ENCODE measurements at places on chromosomes 6 and 20.

DNA sequence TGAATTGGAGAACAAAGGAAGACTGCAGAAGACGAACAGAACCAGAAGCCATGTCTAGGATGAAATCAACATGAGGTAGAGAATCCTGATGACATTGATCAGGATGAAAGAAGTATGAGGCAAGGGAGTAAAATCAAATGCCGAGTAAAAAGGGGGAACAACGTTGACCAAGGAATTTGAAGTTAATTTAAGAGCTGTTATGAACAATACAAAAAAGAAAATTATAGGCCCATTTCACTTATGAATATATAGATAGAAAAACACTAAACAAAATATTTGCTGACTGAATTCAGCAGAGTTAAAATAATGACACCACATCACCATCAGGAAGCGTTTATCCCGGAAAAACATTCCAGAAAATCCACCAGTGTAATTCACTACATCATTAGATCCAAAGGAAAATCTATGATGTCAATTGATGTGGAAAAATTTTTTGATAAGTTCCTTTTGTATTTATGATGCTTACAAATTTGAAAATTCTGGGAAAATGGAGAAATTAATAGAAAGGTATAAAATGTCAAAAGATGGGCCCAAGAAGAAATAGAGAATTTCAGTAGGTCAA, 8.1 kb upstream of the CCN5 start:
- no peak for DNase-seq

DNA sequence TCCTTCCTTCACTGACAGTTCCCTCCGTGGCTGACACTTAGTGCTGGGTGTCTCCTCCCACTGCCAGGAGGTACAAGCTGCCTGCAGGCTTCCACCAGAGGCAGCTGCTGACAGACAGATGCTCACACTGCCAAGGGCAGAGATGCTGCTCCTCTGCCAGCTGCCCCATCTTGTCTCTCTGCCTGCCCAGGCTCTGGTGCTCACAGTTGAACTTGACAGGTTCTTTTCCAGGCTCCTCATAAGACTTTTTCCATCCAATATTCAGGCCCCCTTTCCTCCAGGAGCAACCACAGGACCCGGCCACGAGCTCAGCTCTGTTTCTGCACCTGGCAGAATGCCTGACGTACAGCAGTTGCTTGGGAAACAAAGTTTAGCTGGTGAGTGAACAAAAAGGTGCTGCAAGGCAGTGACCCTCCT, 79.8 kb downstream of the PSMB1 start:
- DNase-seq: no peak

GRCh38 chr6:106186172-106186571, 100.0 kb downstream of the PRDM1 start:
- no peak for DNase-seq

DNA sequence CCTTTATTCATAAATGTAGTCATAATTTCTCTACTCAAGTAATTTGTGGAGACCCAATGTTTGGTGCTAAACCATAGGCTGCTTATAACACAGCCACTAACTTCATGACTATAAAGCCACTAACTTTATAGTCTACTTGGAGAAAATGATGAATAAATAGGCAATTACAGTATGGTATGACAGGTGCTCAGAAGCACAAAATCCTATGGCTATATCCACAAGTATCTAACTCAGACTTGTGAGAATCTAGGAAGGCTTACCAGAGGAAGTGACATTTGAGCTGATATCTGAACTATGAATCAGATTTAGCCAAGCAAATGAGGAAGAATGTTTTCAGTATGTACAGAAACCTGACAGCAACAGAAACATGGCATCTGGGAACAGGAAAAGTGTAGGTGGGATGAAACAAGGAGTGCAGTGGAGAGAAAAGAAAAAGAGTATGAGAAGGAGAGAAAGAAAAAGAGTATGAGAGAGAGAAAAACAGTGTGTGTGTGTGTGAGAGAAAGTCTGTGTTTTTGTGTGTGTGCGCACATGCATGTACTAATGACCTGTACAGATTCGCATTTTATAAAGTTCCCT, 59.9 kb downstream of the REV3L start:
- DNase-seq: no peak

DNA sequence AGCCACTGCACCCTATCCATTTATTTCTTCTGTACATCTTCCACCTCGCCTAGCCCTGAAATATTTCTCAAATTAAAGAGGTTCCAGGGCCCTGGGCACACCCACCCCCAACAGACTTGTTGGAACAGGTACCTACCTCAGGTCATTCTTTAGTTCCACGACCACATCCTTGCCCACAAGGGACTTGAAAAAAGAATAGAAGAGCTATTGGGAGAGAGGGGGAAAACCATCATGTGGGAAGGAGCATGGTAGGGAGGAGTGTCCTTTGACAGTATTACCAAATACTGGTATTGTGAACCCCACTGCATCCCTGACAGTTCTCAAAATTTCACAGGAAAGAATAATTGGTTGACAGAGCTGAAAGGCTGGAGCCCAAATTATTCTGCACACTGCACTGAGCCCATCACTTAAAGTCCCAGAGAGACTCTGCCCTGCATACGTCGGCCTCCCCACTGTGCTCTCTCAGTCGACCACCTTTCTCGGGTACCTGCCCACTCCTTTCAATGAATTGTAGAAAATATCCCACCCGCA, 762 bp downstream of the LSM2 start:
- no peak for DNase-seq

- DNase-seq: no peak
Measured at GRCh38 chr6:36334832-36335459, 1.7 kb downstream of the BNIP5 start.

- DNase-seq: no peak
Measured at GRCh38 chr6:161568885-161569456, 295.1 kb upstream of the AGPAT4 start.

GRCh38 chr6:92577077-92577719, 842.2 kb downstream of the EPHA7 start:
- peak; percentile 37 for DNase-seq

DNA sequence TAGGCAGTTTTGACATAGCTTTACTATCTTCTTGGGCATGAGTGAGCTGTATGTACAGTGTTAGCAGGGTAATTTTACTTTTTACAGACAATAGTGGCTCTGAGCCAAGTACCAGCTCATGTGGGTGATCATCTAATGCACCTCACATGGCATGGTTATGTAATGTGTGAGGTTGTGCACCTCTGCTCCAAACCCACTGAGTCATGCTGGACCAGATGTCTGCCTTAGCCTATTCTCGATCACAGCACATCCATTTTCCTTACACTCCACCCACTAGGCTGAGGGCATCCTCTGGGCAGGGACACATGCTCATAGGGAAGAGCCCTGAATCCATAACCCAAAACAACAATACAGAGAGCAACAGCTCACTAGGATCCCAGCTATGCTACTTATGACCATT, 71.6 kb upstream of the FBXL4 start:
- DNase-seq: peak; percentile 22

DNA sequence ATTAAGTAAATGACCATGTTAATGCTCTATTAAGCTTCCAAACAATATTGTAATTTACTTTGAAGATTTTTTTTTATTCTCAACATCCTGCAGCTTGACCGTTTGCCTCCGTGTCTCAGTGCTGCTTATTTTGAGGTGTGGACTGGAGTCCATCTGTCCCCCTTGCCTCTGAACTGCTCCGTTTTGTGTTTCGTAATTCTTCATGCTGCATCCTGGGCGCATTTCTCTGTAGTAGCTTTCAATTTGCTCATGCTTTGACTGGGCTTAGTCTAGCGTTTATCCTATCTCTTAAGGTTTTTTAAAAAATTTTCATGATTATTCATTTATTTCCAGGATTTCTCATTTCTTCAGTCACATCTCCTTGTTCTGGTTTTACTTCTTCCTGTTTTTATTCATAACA, 37.8 kb downstream of the PTPN1 start:
- no peak for DNase-seq

DNA sequence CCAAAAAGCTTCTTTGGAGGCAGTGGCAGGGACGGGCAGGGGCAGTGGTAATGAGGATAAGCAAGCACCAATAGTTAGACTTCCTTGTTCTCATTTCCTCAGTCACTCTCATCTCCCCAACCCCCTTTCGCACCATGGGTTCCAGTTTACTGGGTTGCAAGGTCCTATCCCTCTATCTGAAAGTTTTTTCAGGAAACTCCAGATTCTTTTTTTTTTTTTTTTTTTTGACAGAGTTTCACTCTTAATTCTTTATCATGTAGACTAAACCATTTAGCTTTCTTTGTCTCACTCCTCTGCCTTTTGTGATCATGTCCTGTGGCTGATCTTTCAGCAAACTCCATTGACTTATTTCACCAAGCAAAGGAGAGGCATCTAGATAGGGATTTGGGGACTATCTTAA, 51.4 kb upstream of the GMDS start:
- DNase-seq: no peak

- no peak for DNase-seq
Measured at GRCh38 chr20:15032352-15032622, 694.9 kb upstream of the FLRT3 start.

DNA sequence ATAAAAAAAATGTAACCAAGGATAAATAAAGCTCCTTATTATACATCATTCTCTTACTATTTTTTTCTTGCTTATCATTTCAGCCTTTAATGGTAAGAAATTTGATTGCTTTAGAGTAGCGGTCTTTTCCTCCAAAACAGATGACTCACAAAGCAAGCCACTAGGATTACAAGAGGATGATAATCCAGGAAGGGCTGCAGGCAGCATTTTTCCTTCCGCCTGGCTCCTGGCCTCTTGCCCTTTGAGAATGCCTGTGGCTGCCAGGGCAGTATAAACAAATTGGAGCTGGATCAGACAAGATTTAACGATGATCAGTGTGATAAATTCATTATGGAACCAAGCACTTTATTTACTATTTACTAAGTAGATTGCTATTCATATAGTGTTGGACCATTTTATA, 9.7 kb upstream of the FBXL4 start:
- DNase-seq: peak; percentile 71

GRCh38 chr6:19994909-19995308, 157.7 kb downstream of the ID4 start:
- DNase-seq: no peak

DNA sequence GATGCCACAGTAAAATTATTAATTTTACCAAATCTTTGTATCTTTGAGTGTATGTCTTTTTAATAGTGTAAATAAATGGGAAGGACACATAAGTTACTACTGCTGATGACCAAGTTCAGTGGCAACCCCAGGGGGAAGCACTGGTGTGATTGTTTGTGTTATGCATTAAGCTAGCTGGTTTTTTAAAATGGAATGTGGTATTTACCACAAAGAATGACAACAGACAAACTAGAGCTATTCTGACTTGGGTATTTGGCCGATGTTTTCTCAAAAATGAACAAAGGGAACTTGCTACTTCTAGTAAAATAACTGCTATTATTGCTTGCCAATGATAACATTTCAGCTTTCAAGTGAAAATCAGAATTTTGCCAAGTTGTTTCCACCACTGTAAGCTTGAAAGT, 2.9 kb downstream of the FNDC1 start:
- no peak for DNase-seq

DNA sequence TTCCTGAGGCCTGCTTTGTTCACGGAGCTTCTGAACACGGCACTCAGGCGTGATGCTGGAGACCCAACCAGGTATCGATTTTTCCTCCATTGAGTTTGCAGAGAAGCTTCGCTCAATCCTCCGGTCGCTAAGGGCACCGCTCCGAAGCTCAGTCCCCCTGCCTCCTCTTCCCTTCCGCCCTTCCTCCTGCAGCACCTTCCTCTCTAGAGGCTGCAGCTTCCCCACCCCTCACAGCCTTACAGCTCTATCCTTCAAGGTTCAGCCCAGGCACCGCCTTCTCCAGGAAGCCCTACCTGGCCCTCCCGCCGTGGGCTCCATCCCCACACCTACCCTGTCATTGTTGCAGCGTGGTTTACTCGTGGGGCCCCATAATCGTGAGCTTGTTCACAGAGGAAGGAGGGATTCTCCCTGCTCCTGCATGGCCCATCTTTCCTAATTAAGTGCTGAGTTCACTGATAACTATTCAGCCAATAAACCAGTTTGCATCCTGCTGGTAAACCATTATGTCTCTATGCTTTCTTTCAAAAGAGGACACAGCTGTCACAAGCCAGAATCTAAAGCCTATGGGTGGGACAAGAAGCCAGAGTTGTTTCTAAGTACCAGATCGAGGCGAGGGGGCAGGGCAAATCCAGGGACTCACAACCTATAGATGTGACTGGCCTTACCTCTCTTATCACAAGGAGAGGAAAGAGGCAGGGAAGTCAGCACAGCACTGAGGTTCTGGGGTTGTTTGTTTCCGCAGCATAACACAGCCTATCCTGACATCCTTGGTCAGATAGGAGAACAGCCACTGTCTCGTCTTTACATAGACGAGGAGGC, 152.0 kb downstream of the GRM4 start:
- DNase-seq: no peak

- peak; percentile 31 for DNase-seq
Measured at GRCh38 chr6:157020881-157021343, 243.7 kb downstream of the ARID1B start.

GRCh38 chr6:109768485-109768884, 77.4 kb downstream of the FIG4 start:
- DNase-seq: no peak

- DNase-seq: no peak
Measured at GRCh38 chr6:30562470-30563425, 5.7 kb downstream of the PRR3 start.

GRCh38 chr6:122839472-122839871, 50.4 kb downstream of the SMPDL3A start:
- peak; percentile 43 for DNase-seq

GRCh38 chr6:94227741-94228140, 808.4 kb upstream of the EPHA7 start:
- DNase-seq: no peak

GRCh38 chr20:6580486-6580885, 187.0 kb upstream of the BMP2 start:
- DNase-seq: no peak

GRCh38 chr6:106185615-106186014, 99.5 kb downstream of the PRDM1 start:
- DNase-seq: no peak

DNA sequence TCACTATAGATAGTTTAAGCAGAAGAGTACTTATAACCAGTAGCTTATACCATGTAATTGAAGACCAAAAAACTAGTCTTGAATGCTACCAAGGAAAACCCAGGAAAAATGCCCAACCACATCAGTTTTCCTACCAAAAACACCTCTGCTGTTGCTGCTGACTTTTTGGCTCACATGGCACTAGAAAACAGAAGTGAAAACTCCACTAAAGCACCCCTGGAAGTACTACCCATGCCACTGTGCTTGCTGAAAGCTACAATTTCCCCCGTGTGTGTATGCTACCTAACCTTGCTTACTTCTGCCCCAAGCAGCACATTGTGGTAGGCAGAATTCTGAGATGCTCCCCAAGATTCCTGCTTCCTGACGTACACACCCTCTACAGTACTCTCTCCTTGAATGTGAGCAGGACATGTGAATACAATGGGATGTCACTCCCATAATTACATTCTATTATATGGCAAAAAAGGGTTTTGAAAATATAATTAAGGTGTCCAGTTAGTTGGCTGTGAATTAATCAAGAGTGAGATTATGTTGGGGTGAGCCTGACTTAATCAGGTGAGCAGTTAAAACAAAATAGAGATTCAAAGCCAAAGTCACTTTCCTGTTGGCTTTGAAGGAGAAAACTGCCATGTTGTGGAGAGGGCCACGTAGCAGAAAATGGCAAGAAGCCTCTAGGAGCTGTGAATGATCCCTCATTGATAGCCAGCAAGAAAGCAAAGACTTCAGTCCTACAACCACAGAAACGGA, 209.8 kb upstream of the MARCKS start:
- no peak for DNase-seq

Data from A172 (cell line).